Right renal cortex interstitium (tissue), 3 donors: ENCODE measurements at places on chromosomes 1 and 21.
A peak's percentile ranks its signal among the peaks of the same experiment; 100 is the strongest.

GRCh38 chr1:218496561-218496960 lies 151.4 kb downstream of the TGFB2 start:
- DNase-seq, result no peak

DNA sequence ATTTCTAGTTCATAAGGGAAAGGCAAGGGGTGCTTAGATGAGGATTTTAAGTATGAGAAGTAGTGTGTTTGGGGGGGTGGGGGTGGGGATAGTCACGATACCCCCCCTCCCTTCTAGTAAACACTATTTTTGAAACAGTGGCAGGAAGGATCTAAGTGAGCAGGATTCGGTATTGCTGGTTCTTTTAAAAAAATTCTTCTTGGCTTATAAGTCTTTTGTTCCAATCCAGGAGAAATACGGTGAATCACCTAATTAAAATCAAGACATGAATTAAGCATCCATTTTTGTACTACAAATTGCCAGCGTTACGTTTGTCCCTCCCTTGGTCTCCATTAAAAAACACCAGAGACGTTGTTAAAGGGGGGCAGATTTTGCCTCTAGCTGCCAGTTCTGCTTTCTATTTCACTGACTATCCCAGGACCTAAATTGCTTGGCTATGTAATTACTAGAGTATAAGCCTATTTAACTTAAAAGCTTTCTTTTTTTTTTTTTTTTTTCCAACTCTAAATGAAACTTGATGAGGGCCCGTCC lies 911 bp downstream of the LMO4 start:
- no peak for DNase-seq

DNA sequence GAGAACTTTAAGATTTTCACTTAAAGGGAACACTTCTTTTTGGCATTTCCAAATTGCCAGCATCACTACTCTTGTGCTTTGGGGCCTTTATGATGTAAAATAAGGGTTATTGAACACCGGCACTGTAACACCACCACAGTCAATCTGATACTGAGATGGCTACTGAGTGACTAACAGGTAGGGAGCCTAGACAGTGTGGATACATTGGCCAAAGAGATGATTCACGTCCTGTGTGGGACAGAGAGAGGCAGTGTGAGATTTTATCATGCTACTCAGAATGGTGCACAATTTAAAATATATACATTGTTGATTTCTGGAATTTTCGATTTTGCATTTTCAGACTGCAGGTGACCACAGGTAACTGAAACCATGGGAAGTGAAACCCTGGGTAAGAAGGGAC lies 261.6 kb downstream of the SPATA17 start:
- no peak for DNase-seq

DNA sequence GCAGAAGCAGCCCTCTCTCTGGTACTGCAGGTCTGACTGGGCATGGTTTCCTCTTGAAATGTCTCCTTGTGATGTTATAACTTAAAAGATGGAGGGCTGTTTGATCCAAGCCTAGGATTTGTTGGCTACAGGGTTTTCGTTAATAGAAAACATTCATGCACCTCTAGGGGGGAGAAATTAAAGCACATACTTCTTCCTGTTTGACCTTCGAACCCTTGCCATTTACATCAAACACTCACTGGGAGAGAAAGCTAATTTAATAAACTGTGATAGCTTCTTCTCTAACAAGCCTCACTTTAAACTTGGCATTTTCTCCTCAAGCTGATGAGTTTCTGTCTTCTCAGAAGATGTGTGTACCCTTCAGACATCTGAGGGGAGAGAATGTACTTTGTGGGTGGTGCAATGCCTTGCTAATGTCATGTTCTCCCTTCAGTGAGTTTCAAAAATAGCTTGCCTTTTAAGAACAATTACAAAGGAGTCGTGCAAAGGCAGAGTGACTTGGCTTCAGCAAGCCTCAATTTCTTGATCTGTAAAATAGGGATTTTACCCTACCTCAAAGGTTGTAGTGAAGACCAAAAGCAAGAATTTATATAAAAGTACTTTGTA lies 20.4 kb downstream of the CACHD1 start:
- DNase-seq, result no peak

- no peak for DNase-seq
Measured at GRCh38 chr1:67749844-67750690, 65.1 kb downstream of the GADD45A start.

GRCh38 chr1:22257290-22258275 lies 114.7 kb upstream of the WNT4 start:
- DNase-seq, result no peak

DNA sequence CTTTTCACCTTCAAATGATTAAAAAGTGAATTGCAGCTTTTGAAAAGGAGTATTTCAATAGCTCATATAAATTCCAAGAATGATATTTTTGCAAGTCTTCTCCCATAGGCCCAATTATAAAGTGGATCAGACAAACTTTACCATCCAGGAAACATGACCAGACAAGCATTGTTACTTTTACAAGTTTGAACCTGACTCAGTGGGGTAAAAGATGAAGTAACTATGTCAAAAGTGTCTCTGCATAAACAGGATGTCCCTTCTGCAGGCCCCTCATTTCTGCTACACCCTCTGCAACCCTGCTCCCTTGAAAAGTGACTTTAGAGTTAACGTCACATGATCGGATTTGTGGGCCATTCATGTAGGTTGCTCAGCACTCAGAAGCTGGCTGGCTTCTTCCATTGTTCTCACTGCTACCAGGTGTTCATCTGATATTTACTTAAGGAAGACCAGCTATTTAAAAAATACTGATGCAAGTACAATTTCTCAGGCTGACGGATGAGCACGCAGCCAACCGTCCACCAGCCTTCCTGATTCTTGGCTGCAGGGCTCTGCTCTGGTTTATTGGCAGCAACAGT lies 32.3 kb downstream of the URB1 start:
- DNase-seq, result no peak

GRCh38 chr1:52427152-52427551 lies 22.8 kb downstream of the PRPF38A start:
- no peak for DNase-seq

DNA sequence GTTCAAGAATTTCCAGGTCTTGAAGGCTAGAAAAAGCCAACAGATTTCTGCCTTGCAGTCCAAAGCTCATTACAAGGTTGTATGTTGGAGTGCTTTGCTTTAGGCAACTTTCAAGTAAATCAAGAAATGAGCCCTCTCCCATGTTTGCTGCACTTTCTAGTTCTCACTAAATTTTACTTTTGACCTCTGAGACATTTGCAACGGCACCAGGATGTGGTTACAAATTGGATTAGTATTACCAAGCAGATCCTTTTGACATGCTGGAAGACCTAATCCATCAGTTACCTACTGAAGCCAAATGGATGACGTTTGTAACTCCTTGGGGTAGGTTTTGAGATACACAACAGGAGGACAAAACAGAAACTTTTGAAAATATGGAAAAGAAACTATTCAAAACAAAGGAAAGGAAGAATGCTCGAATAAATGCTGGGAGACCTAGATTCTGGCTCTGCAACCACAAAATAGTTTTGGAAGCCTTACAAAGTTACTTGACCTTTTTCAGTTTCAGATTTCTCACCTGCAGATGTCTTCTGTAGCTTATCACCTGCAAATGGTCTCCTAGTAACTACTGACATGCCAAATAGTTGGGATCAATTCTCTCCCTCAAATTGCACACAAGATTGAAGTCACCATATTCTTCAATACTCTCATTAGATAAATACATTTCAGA lies 251.7 kb upstream of the ADGRL2 start:
- DNase-seq, result no peak

- no peak for DNase-seq
Measured at GRCh38 chr1:33930346-33931110, 66.6 kb downstream of the HMGB4 start.

GRCh38 chr1:150389650-150390049 lies 25.7 kb downstream of the RPRD2 start:
- DNase-seq, result no peak

- no peak for DNase-seq
Measured at GRCh38 chr1:205495237-205495823, 9.1 kb upstream of the CDK18 start.

DNA sequence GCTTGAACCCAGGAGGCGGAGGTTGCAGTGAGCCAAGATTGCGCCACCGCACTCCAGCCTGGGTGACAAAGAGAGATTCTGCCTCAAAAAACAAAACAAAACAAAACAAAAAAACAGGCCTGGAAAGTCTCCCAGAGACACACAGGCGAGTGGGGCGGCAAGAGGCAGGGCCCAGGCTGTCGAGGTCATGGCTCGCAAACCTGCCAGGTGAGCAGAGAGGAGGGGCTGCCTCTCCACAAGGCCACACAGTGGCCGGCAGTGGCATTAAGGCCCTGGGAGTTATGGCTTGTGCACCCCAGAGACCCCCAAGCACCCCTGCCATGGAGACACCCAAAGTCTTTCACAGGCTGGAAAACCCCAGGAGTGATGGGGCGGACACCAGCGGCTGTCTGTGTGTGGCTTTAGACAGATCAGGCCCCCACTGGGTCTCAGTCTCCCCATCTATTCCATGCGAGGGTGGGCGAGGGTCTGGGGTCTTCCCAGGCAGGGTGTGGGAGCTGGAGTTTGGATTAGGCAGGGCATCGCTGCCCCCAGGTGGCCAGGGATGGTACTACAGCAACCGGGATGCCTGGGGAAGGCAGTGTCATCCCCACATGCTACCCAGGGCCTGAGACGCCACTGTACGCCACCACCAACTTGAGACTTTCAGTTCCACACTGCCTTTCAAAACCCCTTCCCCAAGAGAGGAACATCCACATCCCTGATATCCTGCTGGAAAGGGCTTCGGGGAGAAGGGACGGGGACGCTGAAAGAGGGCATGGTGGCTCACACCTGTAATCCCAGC lies 7.3 kb upstream of the CTRC start:
- DNase-seq, result no peak

DNA sequence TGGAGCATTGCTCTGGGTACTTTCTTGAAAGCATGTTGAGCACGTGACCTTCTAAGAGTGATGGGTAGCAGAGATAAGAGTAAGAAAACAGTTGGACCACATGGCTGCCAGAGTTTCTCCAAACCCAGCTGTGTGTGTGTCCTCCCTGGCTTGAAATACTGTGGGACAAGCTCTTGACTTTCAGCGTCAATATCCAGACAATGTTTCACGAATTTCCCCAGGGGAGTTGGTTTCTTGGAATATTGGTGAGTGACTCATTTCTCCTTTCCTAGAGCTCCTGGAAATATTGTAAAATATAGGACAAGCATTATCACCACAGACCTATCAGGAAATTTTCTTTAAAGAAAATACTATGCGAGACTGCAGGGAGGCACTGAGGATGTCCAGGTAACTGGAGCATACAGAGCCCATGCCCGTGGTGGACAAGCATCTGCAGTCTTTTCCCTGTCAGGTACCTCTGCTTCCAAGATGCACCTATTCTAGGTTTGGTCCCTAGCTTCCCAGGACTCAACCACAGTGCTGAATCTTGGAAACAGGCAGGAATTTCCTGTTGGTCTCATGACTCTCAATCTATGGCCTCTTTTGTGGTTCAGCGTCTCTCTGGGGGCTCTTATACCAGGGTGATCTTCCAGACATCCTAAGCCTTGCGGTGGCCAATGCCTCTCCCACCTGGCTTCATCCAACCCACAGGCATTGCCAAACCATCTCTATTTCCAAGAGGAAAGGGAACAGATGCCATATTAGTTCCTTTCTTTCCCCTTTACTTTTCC lies 67.4 kb downstream of the KCNJ6 start:
- no peak for DNase-seq

- DNase-seq, result no peak
Measured at GRCh38 chr1:7576946-7577657, 194.0 kb upstream of the VAMP3 start.

- no peak for DNase-seq
Measured at GRCh38 chr21:25536752-25537151, 70.5 kb downstream of the MRPL39 start.

DNA sequence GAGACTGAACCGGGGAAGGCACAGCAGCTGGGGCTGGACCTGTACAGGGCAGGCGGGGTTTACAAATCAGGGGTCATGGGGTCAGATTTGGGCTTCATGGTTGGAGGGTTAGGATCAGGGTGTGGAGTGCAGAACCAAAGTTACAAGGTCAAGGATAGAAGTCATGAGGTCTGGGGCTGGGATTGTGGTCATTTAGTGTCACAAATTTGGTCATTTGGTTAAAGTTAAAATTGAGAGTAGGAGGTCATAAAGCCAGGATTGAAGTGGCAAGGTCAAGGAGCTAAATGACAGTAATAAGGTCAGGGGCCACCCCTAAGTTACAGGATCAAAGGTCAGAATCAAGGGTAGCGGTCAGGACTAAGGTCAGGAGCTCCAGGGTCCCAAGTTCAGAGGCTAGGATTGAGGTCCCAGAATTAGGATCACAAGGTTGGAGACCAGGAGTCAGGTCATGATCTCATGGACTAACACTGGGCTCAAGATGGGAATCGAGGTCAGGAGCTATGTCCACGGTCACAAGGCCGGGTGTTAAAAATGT lies 20.4 kb downstream of the SERINC2 start:
- no peak for DNase-seq

GRCh38 chr1:201783058-201783457 lies 45.9 kb upstream of the IPO9 start:
- no peak for DNase-seq

GRCh38 chr1:203025686-203026030 lies 633 bp upstream of the PPFIA4 start:
- DNase-seq, result no peak

GRCh38 chr1:217425422-217425821 lies 205.5 kb downstream of the GPATCH2 start:
- DNase-seq, result peak; percentile 4

DNA sequence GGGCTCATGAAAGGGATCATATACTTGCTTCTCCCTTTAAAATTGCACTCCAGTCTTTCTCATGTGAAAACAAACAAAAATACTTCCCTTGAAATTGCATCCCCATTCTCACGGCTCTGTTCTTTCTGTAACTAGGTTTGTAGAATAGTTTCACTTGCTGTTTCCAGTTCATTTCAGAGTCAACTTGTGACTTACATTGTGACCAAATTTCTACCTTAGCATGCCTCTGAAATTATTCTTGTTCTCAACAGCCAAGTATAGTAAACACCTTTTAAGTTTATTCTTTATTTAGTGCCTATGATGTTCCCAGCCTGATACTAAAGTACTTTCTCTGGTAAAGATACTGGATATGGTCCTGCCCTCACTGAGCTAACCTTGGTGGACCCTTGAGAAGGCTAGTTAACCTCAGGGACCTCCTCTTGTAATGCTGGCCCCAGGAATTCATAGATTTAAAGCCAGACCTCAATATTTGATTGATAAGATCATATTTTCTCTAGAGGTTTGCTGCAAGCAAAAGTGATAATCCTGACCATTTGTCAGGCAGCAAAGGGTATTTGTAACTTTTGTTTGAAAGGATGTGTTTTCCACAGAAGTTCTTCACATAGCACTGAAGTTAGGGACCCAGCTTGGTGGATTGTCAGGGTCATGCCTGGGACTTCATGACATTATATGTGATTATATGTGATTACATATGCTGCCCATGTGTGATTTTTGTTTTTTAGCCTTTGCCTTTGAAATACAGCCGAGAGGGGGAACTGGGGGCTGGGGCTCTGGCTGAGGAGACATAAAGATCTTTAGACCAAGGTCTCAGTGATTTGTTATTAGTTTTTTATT lies 29.6 kb downstream of the VANGL2 start:
- no peak for DNase-seq
